ENCODE measurements at places on chromosomes 6 and 20.

DNA sequence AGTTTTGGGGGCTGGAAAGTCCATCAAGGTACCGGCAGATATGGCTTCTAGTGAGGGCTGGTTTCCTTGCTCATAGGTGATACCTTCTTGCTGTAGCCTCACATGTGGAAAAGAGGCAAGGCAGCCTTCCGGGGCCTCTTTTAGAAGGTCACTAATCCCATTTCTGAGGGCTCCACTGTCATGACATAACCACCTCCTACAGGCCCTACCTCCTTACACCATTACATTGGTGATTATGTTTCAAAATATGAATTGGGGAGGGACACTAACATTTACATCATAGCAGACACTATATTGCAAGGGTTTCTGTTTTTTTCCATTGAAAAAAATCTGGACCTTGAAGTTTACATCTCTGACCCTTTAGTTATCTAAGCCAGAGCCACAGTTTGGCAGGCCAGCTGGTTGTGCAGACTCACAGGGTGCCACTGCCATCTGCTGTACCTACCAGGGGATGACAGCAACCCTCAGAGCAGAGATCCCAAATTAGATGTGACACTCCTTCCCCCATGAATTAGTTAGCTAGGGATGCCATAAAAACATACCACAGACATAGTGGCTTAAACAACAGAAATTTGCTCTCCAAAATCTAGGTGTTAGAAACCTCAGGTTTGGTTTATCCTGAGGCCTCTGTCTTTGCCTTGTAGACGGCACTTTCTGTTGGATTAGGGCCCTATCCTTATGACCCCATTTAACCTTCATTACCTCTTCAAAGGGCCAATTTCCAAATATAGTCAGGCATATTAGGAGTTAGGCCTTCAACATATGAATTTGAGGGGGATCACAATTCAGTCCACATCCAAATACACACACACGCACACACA lies 166.4 kb upstream of the RNF217 start:
- DNase-seq, result no peak

GRCh38 chr6:34044945-34045595 lies 100.8 kb downstream of the GRM4 start:
- no peak for DNase-seq

DNA sequence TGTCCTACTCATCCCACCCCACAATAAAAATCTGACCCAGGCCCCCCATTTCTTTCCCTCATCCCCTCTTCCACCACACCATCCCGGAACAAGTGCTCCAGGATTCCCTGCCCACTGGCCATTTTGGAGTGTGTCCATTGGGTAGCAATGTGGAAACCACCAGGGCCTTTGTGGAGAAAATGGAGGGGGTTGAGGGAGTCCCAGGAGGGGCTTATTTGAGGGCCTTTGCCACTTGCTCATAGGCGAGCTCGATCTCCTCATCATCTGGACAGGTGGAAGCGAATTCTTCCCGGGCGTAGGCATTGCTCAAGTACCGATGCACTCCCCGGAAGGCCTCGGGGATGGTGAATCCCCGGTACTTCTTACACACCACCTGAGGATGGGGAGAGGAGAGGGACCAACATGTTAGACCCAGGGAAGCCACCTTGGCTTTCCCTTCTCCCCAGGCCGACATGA lies 1.6 kb upstream of the DDAH2 start:
- no peak for DNase-seq

- no peak for DNase-seq
These were observed 208.0 kb downstream of the EYA2 start for GRCh38 chr20:47102629-47103028.

DNA sequence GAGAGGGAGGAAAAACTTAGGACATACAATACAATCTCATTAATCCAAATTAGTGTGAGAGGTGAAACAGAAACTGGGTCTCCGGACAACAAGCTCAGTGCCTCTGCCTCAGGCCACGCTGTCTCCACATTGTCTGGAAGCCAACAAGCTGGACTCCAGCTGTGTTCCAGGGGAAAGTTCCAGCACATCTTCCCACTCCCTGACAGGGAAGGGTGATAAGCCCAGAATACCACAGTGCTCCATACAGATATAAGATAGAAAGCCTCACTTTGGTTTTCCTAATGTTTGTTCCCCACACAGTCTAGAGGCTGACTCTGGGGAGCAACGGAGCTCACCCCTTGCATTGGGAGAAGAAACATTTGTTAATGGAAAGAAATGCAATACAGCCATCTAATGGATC lies 117.1 kb upstream of the SPTLC3 start:
- no peak for DNase-seq

DNA sequence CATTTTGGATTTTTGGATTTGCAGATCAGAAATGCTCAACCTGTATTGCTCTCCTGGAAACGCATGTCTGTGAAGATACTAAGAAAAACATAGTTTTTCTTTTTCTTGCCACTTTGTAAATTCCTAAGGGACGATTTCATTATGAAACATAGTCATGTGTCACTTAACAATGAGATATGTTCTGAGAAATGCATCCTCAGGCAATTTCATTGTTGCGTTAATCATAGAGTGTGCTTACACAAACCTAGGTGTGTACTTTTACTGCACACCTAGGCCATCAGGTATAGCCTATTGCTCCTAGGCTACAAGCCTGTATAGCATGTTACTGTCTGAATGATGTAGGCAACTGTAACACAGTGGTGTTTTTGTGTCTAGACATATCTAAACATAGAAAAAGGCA lies 13.4 kb upstream of the THEMIS start:
- no peak for DNase-seq

DNA sequence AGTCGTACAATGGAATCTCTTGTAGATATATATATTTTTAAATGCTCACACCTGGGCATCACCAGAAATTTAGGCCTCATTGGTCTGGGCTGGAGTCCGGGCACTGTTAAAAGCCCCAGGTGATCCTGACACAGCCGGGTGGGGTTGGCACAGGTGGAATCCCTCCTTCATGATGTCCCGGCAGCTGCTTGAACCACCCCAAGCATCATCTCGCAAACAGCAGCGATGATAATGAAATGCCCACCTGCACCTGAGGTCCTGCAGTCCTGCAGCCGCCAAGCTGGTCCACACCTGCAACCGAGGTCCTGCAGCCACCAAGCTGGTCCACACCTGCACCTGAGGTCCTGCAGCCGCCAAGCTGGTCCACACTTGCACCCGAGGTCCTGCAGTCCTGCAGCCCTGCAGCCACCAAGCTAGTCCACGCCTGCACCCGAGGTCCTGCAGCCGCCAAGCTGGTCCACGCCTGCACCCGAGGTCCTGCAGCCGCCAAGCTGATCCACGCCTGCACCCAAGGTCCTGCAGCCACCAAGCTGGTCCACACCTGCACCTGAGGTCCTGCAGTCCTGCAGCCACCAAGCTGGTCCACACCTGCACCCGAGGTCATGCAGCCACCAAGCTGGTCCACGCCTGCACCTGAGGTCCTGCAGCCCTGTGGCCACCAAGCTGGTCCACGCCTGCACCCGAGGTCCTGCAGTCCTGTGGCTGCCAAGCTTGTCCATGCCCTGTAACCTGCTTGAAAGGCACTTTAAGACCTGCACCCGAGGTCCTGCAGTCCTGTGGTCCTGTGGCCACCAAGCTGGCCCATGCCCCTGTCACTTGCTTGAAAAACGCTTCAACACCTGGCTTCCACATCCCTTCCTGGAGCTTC lies 261.2 kb downstream of the DLL1 start:
- no peak for DNase-seq

DNA sequence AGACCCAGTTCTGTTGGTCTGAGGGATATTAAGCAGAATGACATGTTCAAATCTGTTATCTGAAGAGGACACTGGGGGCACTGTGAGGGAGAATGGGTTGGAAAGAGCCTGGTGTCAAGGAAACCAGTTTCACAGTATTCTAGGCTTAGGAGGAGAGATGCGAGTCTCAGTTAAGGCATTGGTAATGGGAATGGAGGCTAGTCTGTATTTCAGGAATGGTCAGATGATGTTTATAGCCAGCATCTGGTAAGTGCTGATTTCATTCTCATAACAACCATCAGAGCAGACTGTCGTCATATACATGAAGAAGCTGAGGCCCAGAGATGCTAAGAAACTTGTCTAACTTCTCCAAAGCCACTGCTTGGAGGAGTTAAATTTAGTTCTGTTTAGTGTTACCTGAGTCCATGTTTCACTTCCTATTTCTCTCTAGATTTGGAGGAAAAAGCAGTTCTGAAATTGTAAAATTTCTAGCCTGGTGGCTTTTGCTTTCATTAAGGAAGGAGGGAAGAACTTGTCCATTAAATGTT lies 242.0 kb downstream of the ARID1B start:
- no peak for DNase-seq

DNA sequence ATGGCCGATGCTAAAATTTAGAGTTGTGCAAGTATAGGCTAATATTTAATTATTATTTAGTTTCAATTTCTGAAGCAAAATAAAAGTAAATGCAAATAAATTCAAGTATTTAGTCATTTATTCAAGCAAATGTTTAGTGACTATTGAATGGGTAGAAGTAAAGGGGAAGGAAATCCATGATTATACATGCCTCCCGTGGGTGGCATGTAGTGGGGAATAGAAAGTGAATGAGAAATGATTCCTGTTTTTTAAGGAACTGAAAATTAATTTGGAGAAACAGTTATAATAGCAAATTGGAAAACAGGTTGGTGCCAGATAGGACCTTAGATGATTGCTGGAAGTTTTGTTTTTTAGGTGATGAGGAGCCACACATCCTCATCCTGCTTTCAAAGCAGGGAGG lies 35.4 kb downstream of the FAM229B start:
- DNase-seq, result no peak

DNA sequence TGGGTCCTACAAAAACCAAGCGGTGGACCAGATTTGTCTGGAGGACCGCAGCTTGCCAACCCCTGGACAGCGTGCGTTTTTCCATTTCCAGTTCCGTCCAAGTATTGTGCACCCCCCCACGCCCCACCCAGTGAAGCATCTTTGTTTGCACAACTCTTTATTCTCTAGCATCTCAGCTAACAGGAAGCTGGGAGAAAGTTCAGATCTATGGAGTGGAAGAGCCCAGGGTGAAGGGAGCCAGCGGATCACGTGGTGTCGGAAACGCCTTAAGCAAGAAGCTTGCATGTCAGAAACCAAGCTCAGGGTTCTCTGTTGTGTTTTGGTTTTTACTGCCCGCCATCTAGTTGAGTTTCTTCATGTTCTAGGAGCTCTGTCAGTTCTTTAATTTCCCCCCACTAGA lies 29.9 kb downstream of the ARID1B start:
- DNase-seq, result no peak

GRCh38 chr20:50420380-50420779 lies 89.8 kb upstream of the PTPN1 start:
- no peak for DNase-seq

DNA sequence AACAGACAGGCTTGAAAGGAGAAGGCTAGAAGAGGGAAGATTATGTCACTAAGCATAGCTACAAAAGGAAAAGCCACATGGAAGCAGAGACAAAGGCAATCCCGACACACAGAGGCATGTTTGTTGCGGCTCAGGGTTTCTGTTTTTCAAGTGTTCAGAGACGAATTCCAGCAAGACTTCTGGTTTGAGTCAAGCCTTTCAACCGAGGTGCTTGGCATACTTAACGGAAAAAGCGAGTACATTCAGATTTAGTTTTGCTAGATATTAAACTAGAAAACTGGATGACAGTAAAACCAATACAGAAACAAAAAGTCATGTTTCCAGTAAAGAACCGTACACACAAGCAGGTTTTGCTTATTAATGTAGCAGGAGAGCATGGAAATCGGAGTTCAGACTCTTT lies 27.2 kb downstream of the MCUR1 start:
- no peak for DNase-seq

DNA sequence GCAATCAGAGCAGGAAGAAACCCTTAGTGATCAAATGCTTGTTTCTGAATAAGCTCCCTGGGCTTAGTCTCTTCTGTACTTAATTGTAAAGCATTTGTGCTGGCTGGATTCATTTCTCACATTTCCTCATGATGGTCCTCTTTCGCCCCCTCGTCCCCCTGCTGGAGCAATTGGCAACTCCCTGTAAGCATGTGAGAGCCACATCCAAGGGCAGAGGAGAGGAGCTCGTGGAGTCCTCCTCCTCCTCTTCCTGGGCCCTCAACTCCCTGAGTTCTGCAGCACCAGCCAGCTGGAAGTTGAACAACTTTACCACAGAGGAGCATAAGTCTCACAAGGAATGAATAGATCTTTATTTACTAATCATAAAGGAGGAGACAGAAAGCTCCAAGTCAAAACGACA lies 12.6 kb downstream of the ANKEF1 start:
- DNase-seq, result no peak

GRCh38 chr6:43687437-43688347 lies at the start of gene MRPS18A:
Gene MRPS18A (minus strand): TSS chr6:43687791. CDS start chr6:43687779, 12 bp downstream.
- DNase-seq, result peak; percentile 77

DNA sequence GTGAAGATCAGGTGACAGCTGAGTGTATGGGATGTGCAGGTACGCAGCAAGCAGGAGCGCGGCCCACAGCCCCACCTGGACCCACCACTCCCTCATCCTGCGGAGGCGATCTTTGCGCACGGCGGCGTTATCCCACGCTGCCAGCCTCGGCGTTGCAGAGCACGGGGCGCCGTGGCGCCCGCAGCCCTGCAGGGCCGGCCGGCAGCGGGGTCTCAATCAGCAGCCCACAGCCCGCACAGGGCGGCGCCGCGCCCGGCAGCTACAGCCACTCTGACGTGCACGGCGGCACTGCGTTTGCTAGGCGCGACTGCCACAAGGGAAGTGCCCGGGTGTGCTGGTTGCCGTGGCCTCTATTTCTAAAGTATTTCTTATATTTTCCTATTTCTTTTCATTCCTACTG lies 46.9 kb downstream of the LAMA2 start:
- no peak for DNase-seq

DNA sequence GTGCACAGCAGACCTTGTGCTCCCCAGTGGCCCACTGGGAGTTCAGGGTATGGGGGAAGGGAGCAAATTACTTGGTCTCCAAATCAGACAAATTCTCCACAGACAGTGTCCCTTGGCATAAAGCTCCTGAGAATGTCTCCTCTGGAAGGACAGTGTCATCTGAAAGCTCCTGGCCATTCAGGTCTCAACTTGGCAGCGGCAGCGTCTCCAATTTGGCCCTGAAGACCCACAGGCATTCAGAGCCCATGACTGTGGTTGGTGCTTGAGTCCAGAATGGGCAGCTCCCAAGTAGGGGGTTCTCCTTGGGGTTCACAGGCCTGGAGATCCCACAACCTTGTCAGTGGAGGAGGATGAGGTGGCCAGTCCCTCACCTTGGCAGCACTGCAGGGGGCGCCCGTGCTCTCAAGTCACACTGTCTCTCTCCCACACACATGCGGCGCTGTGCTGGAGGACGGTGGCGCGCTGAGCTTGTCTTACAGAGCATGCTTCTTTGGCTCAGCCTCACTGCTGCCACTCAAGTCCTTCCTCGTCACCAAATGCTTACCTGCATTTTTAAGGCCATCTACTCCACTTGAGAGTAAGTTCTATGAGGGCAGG lies 20.7 kb downstream of the DYNLRB1 start:
- peak; percentile 40 for DNase-seq

- no peak for DNase-seq
These were observed 133.8 kb downstream of the SMOC2 start for GRCh38 chr6:168574699-168575195.

DNA sequence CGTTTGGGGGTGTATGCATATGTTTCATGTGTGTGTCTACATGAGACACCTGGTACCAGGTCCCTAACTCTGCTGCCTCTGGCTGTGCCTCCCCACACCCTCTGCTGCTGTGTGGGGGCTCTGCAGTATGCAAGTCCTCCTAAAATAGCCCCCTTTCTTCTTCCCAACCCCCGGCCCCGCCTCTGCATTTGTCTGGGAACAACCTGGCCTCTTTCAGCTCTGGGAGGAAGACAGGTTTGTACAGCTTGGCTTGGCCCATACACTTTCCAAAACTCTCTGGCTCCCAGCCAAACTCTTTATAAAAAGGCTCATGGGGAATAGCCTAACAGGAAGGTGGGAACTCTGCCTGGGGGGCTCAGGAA lies 27.1 kb upstream of the EMILIN3 start:
- DNase-seq, result peak; percentile 17

All from anterior cingulate cortex (tissue), 58 donors.